EH (cell line): ENCODE measurements at places on chromosomes 1 and 21.
A peak's percentile ranks its signal among the peaks of the same experiment; 100 is the strongest.

GRCh38 chr1:2386636-2387611, 4.4 kb downstream of the MORN1 start:
- DNase-seq, result no peak

GRCh38 chr1:52426371-52426770, 22.0 kb downstream of the PRPF38A start:
- DNase-seq, result peak; percentile 73

- peak; percentile 51 for DNase-seq
Measured at GRCh38 chr1:10835822-10836421, 39.5 kb upstream of the CASZ1 start.

GRCh38 chr1:209849388-209849787, 21.6 kb downstream of the UTP25 start:
- DNase-seq, result no peak

GRCh38 chr21:42161401-42161955, 57.5 kb upstream of the ABCG1 start:
- DNase-seq, result no peak

DNA sequence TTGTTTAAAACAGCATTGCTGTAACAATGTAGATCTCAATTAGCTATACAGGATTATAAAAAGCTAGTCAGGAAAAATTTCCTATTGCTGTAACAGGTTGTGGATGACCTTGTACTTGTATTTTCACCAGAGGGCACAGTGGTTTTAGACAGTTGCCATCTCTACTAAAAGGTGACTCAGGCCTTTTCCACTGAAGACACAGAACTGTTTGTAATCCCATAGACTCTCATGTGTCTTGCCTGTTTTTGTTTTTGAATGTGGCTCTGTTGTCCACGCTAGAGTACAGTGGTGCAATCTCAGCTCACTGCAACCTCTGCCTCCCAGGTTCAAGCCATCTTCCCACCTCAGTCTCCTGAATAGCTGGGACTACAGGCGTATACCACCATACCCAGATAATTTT, 5.9 kb downstream of the MTFR1L start:
- DNase-seq, result no peak

DNA sequence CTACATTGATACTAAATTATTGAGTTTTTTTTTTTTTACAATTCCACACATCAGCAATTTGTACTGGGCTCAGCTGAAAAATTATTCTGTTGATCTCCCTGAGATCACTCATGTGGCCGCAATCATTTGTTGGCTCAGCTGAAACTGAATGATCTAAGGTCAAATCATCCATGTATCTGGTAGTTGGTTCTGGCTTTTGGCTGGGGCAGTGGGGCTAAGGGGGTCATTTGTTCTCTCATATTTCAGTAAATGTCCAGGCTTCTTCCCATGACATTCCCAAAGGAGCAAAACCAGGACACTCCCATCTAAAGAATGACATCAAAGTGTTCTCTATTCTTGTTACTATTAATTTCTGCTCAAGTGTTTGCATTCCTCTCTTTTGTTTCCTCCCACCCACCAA, 806.7 kb upstream of the ADGRL2 start:
- DNase-seq, result no peak

DNA sequence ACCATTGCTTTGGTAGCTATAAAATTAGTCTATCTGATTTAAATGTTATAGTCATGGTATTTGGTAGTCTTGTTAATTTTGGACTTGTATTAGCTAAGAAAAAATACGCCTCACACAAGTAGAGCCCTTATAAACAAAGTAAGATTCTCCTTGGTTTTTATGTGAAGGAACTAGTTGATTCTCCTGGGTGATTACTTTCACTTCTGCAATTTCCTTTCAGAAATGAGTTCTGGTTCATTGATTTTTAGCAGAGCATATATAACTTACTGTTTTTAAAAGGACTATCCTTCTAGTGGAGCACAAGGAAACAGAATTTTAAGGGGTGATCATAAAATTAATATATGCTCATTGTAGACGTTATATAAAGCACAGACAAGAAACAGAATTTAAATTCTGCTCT, 120.1 kb downstream of the BACH1 start:
- no peak for DNase-seq

DNA sequence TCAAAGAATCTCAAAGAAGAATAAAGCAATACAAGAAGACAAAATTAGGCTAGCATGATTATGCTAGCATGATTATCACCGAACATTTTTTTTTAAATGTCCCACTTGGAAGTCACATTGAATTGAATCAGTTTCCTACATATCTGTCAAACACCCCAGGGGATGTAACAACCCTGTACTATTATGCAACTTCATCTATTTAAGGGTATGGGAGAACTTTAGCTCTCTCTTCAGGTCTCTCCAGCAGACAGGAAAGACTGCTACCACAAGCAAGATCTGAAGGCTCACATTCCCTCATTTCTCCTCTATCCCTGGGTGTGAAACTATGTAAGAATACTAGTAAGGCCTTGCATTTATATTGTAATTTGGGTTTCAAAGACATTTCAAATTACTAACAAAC, 52.8 kb downstream of the EDEM3 start:
- DNase-seq, result no peak

DNA sequence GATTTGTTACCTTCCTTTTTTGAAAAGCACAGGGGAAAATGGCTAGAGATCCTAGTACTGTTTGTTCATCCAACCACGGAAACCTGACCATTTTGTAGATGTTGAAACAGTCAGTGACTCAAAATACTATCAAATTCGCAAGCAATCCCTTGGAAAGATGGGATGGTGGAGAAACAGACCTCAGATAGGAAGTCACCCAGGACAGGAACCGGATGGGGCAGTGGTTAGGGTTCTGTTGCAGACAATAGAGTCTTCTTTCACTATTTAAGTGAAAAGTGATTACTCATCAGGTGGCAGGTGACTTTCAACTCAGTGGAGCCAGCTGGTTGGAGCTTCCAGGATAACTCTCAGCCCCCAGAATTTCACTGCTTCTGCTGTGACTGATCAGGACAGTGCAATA, 17.0 kb downstream of the LHX4 start:
- no peak for DNase-seq

DNA sequence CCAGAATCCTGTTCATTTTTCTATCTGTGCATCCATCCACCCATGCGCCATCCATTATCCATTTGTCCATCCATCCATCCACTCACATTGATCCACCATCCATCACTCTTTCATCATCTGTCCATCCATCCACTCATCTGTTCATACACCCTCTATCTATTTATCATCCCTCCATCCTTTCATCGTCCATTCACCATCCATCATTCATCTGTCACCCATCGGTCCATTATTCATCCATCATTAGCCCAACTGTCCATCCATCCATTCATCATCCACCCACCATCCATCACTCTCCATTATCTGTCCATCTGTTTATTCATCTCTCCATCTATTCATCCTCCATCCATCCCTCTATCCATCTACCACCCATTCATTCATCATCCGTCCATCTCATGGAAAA, 125.7 kb upstream of the TMPRSS2 start:
- DNase-seq, result no peak

- no peak for DNase-seq
Measured at GRCh38 chr1:226121049-226121586, 58.6 kb downstream of the H3-3A start.
